Vagina (tissue), 2 donors: ENCODE measurements at places on chromosomes 11 and 22.

- no peak for DNase-seq
Observed at GRCh38 chr11:70510106-70510505, 111.8 kb downstream of the CTTN start.

GRCh38 chr11:9347100-9347499, 32.7 kb upstream of the TMEM41B start:
- no peak for DNase-seq

GRCh38 chr11:84218318-84218717, 932.2 kb upstream of the CCDC90B start:
- no peak for DNase-seq

- DNase-seq = no peak
Observed at GRCh38 chr11:123477205-123477907, 47.3 kb downstream of the GRAMD1B start.

DNA sequence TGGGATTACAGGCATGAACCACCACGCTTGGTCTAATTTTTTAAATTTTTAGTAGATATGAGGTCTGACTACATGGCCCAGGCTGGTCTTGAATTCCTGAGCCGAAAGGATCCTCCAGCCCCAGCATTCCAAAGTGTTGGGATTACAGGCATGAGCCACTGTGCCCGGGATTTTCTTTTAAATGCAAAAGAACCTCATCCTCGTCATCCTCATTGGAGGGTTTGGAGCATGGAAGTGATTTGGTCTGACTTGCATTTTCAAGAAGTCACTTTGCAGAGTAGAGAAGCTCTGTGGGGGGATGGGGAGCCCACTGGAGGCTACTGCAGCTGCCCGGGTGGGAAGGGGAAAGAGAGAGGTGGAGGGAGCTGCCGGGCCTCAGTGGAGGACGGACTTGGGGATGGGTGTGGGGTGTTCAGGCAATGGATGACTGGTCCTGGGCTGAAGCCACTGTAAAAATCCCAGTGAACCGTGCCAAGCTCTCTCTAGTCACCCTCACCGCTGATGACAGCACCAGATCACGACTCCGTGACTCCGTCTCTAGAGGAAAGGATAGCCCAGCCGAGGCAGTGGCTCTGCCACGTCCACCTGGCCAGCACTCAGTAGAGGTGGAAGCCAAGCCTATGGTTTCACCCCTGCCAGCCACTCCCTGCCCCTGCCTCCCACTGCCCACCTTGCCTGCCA, 32.8 kb upstream of the SLC22A12 start:
- DNase-seq = no peak

DNA sequence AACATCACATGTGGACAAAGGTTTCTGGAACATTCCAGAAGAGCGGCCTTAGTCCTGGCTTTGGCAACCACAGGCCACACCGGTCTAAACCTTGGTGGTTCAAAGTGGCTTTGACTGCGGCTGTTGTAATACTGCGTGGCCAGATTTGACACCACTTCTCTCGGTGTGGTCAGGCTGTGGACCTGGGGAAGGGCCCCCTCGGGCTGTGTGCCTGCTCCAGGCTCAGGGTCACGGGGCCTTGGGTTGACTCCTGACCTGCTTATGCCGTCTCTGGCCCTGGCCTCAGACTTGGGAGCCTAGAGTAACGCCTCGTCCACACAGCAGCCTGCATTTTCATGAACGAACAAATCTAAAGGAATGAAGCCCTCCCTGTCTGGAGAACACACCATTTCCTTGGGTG, 118.0 kb downstream of the PHF21B start:
- no peak for DNase-seq

GRCh38 chr11:134068829-134069425, at the start of gene JAM3:
Gene JAM3 (plus strand): TSS chr11:134069072. CDS start chr11:134069084, 12 bp downstream.
- no peak for DNase-seq

- no peak for DNase-seq
Observed at GRCh38 chr22:19843107-19843856, 11.4 kb downstream of the GNB1L start.

DNA sequence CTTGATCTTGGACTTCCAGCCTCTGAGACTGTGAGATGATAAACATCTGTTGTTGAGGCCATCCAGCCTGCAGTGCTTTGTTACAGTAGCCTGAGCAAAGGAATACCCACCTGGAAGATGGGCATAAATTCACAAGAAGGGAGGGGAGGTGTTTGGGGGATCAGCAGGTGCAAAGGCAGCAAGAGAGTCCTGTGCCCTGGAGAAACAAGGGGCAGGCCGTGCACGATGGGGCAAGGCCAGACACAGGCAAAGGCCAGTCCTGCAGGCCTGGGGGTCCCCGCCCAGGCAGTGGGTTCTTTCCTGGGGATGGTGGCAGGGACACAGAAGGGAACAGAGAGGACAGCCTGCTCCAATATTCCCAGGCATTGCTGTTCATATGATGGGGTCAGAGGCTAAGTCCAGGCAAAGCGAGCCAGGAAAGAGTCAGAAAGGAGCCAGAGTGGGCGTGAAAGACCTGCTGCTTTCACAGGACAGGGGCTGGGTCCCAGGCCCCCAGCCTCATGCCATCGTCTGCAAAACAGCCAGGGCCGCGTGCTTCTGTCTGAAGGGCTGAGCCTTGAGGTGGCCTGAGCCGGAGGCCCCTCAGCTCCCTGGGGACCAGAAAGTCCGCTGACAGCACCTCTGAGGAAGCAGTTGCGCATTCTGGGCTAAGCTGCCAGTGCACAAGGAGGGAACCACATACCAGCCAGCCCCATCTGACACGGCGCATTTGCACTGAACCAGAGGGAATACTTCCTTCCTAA, 48.8 kb downstream of the MYEOV start:
- peak; percentile 82 for DNase-seq

GRCh38 chr22:48091656-48092223, 1329.3 kb downstream of the TBC1D22A start:
- DNase-seq = no peak

- no peak for DNase-seq
Observed at GRCh38 chr11:91219535-91219934, 996.7 kb upstream of the CHORDC1 start.

GRCh38 chr11:79304599-79305212, 136.1 kb downstream of the TENM4 start:
- DNase-seq = no peak

DNA sequence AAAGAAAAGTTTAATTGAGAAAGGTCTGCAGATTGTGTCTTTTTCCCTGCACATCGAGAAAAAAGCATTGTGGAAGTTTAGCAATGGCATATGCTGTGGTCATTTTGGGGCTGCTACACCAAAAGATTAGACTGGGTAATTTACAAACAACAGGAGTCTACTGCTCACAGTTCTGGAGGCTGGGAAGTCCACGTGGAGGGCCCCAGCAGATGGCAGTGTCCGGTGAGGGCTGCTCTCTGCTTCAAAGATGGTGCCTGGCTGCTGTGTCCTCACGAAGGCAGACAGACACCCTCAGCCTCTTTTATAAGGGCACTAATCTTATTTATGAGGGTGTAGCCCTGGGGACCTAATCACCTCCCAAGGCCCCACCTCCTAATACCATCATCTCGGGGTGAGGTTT, 21.1 kb downstream of the PHF21B start:
- DNase-seq = no peak

DNA sequence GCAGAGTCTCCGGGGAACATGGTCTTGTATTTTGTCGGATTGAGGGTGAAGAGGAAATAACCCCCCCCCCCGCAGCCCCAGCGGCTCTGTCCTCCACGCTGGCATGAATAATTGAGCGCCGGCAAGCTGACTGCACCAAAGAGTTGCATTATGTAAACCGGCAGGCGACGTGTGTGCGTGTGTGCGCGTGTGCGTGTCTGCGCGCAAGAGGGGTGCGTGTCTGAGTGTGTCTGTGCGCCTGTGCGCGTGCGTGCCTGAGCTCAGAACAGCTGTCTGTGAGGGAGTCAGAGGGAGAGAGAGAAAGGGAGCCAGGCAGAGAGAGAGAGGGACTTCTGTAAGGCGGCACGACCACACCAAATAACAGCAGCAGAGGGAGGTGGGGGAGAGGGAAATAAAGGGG, 94.4 kb downstream of the SCN3B start:
- no peak for DNase-seq

DNA sequence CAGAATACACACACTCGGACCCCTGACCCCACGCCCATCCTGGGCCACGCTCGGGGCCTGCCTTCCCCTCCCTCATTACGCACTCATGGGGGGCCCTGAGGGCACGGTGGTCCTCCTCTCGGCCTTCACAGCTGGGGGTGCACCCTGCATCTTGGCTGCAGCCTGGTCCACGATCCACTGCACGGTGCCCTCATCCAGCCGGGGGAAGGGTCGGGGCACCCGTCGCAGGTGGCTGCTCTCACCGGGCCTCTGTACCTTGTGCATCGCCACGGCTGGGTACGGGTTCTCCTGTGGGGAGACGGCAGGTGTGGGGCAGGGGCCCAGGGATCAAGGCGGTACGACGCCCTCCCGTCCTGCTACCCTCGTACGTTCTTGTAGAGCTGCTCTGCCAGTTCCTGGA, 10.4 kb downstream of the SBF1 start:
- DNase-seq = no peak

- no peak for DNase-seq
Observed at GRCh38 chr11:87425943-87426342, 388.2 kb downstream of the TMEM135 start.
